ENCODE measurements at places on chromosomes 2 and 18.

DNA sequence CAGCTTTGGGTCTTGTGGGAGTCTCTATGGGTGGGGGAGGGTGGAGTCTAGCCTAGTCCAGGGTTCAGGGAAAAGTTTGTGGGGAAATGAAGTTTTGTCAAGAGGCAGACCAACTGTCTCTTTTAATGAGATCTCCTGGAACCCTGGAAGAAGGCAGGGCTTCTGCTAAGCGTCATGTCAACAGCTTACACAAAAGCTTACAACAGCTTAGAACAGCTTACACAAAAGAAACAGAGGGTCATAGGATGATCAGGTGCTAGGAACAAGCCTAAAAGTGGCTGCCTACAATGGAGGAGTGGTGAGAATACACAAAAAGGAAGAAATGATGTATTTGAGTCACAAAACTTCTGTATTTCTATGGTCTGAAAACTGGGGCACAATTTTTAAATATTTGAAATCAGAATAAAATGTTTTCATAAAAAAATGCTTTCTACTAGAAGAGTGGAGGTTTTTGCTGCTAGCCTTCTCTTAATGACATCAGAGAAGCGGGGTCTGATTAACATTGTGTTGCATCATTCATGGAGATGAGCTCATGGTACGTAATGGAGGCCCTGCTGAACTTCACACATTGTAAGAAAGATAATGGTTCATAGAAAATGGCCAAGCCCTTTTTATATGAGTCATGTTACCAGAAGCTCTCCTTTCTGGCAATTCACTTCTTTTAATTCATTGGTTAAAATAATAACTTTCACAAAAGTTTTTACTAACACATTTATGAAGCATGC is 351.0 kb downstream of the PIK3C3 start:
- DNase-seq, result no peak

DNA sequence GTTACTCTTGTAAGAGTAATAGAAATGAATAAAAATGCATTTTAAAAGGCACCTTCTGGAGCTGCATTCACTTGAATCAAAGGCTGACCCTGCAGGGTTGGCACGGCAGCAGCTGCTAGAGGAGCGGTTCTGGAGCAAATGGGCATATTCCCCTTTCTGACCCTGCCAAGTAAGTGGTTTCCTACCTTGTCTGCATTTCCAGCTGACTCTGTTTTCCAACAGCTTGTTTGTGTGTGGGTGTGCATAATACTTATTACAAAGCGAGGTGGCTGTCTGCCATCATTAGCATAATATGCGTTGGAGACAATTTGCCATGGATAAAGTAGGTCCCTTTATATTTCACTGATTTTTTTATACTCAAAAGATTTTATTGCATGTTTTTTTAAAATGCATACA is 21.3 kb upstream of the TTN start:
- DNase-seq, result no peak

- DNase-seq, result no peak
Observed at GRCh38 chr2:119234021-119235019, 10.7 kb downstream of the STEAP3 start.

DNA sequence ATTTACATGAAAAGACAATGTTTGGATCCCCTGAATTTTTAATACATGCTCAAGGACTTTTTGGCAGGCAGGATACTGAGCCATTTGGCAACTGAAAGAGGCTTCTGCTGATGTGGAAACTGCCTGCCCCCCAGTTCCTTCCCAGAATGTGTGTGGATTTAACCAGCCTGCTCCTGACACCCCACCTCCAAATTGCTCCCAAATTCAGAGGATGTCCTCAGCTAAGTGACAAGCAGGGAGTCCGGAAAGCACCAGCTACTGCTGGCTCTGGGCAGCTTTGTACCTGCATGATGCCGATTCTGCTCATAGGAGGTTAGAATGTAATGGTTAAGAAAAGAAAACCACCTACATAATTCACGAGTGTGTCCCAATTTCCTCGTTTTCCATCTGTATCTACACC is 197.5 kb downstream of the CDH20 start:
- DNase-seq, result no peak

DNA sequence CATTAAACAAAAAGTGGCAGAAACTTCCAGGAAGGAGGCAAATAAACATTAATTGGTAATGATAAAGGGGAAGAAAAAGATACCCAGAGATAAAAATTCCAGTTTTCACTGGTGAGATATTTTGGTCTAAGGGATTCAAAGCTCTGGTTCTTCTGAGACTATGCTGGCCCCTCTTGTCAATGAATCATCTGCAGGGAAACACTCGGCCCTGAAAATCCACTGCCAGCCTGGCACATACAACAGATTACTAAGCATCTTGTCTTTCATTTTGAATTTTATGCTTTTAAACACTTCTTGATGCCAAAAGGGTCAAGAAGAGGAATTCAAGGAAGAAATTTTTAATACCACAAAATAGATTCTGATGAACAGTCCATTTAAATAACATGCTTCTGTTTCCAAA is 1603.8 kb upstream of the ZEB2 start:
- no peak for DNase-seq

DNA sequence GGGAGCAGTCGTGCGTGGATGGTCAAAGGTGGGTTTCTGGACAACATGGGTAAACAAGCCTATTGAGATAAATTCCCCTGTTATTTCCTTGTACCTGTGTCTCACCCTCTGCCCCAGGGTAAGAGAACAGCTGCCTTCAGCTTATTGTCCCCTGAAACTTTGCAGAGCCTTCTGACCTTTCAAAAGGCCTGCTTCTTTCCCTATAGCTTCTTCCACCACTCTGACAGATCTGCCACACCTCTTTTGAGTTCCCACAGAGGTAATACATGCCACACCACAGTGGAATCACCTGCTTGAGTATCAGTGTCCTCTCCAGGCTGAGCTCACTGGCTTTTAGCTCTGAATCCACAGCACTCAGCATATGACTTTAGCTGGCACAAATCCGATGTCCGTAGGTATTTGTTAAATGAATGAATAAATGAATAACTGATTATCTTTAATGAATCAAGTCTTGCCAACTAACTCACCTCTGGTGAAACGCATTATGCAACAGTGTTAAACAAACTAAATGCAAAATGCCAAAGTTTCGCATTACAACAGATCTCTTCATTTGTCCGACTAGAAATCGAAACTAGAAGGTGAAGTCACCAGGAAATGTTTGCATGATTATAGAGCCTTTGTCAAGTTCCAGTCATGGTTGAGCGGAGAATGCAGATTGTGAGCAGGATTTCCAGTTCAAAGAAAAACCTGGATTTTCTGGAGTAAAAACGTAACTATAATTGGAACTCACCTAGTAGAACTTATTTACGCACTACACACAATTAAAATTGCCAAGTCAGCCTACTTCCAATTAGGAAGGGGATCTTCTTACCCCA is 16.4 kb downstream of the DYNAP start:
- peak; percentile 15 for DNase-seq

DNA sequence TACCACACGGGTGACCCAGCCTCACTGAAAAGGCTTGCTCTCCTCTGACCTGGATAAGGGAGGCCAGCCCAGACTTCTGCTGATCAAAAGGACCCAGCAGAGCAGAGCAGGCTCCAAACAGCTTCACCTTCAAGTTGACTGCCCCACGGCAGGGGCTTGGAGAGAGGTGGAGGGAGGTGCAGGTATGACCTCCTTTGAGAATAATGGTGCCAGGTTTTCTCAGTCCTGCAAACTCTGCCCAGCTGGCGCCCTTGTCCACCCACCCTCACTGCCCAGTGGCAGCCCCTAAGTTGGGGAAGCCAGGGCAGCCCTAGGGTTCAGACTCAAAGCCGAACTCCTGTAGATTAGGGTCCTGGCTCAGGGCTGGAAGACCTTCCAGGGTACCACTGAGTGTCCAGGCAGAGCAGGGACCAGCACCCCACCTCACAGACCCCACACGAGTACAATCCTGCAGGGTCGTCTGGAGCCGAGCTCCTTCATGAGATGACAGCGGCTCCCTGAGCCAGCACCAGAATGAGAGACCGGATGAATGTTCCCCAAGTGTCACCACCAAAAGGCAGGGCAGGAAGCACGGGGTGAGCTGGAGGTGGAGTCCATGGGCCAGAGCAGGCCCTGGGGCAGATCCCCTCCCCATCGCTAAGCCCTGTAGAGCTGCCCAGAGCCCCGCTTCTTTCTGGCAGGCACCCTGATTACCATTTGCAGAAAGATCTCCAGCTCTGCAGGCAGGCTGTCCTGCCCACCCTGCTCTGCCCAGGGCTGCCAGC is 3.6 kb upstream of the GPC1 start:
- DNase-seq, result no peak

DNA sequence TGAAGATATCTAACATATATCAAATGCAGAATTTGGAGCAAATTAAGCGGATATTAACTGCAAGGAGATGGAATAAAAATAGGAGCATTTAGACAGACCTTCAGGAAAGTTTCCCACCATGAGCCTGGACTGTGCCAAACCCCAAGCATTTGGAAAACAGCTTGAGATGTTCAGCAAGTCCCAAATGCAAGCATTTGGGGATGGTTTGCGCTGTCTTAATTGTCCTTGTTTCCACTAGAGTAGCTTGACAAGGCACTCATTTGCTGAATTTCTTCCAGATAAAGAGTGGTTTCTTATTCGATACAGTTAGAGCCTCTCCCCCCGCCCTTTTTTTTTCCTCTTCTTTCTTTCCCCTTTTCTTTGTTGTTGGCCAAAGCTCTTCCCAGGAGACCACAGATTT is 77.1 kb upstream of the CDC42EP3 start:
- DNase-seq, result no peak
